ENCODE measurements at places on chromosomes 3 and 15.

GRCh38 chr15:95840004-95840403, 490.5 kb upstream of the NR2F2 start:
- no peak for DNase-seq

- DNase-seq, result peak; percentile 10
These were observed 8.5 kb upstream of the SLC24A5 start for GRCh38 chr15:48112242-48112641.

DNA sequence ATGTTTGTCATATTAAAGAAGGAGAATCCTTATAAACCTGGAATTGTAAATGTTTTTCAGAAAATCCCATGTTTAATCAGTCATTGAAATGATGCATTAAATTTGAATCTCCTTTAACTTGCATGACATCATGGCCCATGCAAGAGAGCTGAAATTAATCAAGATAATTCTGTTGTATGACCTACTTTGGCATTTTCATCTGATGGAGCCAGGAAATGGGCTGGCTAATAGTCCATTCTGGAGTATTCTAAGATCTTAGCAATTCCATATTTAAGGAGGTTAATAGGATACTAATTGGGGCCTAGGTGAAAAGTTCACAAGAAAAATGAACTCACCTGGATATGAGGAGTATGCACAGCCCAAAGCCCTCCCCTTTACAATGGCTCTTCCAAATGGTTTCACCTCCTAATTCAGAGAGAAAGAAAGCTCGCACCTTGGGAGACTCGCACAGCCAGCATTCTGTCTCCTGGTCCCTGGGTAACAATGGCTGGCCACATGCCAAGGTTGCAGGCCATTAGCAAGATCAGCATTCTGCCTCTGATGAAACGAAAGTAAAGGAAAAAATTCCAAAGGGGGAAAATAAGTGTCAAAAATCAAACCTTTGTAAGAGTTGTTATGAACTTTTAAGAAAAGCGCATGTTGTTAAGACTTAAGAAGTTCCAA, 786.4 kb downstream of the MCTP2 start:
- DNase-seq, result no peak

- no peak for DNase-seq
These were observed 41.3 kb downstream of the PDE8A start for GRCh38 chr15:85022860-85023403.

DNA sequence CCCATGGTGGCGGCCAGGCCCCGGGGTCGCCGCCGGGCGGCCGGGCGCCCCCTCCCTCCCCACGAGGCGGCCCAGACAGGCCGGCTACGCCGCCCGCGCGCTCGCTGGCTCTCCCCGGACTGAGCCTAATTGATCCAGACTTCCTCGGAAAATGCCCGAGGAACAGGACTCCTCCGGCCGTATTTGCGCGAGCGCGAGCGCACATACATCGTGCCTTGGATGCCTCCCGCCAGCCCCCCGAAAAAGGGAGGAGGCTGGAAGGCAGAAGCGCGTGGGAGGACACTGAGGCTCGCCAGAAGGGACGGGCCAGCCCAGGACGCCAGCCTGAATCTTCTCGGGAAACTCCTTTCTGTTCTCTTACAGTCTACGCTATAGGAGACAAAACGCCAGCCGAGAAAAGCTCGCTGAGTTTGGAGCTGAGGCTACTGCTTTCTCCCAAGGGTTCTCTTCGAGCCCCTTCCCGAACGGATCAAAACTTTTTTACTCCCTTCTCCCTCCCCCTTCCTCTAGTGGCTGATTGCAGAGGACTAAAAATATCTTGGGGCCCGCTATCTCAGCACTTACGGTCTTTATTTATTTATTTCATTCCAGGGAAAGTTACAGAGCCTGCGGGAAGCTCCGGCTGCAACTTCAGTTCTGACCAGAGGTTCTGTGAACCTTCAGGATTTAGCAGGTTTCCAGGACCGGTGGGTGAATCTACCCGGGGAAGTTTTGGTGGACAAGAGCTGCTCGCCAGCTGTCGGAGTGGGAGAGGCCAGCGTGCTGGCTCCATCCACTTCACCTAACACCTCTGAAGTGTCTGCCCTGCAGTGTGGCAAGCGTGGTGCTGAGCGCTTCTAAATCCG, at the start of gene PDZRN3:
Gene PDZRN3, minus strand, starts transcription at position 121 of the 845 bp plus-strand sequence.
- DNase-seq, result no peak

DNA sequence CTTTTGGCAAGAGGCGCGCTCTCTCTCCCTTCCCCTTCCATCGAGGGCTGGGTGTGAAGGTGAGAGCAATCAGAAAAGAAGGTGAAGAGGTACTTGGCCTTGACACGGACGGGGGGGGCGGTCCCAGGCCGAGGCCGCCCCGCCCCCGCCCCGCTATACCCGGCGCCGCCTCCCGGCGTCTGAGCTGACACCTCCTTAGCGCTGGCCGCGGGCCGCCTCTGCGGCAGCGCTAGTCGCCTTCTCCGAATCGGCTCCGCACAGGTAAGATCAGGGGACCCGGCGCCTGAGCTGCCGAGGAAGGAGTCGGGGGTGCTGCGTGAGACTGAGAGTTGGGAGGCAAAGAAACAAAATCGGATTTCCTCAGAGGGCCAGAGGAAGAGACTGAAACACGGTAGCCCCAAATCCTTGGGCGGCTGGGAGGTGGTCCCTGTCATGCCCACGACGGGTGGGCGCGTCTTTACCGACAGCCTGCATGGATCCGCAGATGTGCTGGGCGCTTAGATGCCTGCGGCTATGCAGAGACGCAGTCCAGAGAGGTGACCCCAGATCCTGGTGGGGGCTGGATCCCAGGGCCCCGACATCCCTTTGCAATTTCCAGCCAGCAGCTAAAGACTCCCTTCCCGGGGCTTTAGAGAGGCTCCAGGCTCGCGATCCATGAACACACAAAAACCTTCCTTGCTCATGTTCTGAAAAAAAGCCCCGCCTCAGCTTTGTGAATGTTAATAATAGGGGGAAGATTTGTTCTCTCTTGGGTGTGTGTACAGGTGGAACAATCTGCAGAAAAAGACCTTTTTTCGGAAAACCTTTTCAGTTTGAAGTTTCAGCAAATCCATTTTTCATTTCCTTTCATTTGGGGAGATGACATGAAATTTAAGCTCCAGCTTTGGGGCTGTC, at the start of gene ENTPD3:
Gene ENTPD3, plus strand, starts transcription at position 184 of the 894 bp plus-strand sequence. CDS start 874 bp downstream, outside the sequence.
- no peak for DNase-seq

- DNase-seq, result no peak
These were observed 1024.2 kb downstream of the DIPK2A start for GRCh38 chr3:144995856-144996255.

GRCh38 chr15:52230073-52230472, 38.9 kb upstream of the GNB5 start:
- no peak for DNase-seq

DNA sequence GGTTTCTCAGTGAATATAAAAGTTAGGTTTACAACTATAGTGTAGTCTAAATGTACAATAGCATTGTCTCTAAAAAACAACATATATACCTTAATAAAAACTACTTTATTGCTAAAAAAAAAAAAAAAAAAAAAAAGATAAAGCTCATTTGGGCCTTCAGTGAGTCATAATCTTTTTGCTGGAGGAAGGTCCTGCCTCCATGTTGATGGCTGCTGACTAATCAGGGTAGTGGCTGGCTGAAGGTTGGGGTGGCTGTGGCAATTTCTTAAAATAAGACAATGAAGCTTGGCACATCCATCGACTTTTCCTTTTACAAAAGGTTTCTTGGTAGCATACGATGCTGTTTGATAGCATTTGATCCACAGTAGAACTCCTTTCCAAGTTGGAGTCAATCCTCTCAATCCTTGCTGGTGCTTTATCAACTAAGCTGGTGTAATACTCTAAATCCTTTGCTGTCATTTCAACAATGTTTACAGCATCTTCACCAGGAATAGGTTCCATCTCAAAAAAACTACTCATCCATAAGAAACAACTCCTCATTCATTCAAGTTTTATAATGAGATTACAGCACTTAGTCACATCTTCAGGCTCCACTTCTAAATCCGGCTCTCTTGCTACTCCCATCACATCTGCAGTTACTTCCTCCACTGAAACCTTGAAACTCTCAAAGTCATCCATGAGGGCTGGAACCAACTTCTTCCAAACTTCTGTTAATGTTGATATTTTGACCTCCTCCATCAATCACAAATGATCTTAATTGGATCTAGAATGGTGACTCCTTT, 13.3 kb downstream of the ZNF280D start:
- no peak for DNase-seq

DNA sequence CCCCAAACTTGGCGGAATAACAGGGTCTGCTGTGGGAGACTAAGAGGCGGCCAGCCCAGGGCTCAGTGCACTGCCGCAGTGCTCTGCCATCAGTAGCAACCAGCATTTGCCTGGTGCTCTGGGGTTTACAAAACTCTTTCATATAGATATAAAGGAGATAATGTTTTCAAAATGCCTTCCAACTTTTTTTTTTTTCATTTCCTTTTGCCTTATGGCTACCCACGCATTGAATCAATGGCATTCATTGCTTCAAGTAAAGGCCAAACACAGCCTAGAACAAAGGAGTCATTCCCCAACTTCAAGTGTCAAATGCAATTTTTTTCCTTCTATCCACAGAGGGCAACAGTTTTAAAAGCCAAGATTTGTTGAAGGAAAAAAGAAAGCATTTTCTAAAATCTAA, 11.6 kb upstream of the SLC24A5 start:
- DNase-seq, result no peak

DNA sequence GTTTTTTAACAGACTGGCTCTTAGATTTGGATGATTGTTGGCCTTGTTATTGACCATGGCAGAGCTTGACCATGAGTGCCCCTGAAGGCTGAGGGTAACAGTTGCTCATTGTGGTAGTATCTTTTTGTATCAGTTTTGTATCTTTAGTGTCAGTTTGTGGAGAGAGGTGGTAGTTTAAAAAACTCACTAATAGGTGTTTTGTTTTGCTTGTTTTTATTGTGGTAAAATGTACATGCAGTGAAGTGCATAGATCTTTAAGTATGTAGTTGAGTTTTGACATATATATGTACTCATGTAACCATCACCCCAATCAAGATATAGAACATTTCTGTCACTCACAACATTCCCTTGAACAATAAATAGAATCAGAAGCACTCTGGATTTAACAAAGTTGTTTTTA, 9.8 kb downstream of the GMPS start:
- no peak for DNase-seq

DNA sequence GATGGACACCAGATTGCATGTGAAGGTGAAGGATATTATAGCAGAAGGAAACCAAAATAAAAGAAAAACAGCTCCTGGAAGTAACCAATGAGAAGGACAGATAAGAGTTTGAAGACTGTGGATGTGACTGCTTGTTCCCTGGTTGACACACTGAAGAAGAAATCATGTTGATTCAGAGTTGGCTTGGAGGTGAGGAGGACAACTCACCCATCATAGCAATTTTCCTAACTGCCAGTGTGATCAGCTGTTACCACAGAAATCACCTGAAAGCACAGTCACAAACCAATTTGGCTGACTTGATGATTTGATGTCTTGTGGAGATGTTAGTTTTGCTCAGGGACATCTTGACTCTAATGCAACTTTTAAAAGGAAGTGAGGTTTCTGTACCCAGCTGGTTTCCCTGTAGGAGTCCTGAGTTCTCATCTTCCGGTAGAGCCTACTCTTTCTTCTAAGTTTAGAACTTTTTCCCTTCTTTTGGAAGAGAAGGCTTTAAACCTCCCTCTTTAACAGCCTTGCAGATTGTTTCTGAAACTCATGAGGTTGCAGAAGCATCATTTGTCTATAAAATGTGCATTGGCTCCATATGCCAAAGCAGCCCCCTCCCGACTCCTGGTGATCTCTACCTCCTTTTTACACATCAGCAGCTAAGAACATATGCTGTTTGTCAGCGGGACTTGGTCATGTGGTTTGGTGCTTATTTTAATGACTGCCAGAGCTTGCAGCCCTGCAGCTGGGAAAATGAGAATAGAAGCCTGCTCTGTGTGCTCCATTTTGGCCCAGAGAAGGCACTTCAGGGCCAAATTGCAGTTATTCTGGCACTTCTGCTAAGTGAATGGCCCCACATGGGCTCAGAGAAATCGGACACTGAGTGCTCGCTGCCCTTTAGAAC, 10.3 kb downstream of the ATG7 start:
- DNase-seq, result peak; percentile 57

DNA sequence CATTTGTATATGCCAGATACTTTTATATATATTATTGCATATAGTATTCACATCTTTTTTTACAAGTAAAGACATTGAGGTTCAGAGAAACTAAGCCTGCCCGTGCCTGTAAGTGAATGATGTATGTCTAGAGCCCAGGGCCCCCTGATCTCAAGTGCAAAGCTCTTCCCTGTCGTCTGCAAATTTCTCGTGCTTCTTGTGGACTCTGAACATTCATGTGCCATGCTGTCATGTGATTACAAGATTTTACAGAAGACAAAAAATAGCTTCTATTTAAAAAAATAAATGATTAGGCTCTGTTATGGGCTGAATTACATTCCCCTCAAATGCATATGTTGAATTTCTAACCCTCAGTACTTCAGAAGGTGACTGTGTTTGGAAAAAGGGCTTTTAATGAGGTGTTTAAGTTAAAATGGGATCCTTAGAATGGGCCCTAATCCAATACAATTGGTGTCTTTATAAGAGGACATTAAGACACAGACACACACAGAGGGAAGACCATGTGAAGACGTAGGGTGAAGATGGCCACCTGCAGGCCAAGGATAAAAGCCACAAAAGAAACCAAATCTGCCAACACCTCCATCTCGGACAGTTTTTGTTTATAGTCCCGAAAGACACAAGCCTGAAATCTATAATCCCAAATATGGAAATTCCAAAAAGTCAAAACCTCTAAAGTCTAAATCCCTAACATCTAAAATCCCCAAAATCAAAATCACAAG, 3.9 kb upstream of the MASP1 start:
- DNase-seq, result no peak

Measured in NB4 (cell line).